ENCODE measurements at places on chromosomes 11 and 22.

DNA sequence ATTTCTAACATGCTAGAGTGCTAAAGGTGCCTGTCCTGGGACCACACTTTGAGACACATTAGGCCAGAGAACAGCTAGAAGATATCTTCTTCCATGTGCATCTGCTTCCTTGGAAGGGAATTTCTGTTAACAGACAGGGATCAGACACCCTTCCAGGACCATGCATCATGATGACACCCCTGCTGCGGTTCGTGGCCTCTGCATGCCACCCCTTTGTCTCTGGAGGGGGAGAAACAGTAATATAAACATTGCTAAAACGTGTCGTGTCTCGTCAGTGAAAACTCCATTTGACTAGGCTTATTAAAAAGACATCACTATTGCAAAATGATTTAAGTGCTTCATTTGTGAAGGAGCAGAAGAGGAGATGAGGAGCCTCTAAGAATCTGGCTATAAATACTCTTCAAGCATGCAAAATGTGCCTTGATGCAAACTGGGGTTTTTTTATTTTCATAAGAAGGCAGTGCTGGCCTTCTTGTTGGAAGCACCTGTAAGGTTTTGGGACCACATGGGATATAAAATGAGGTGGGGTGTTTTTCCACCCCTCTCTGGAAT lies 141.6 kb downstream of the MYO18B start:
- no peak for DNase-seq

DNA sequence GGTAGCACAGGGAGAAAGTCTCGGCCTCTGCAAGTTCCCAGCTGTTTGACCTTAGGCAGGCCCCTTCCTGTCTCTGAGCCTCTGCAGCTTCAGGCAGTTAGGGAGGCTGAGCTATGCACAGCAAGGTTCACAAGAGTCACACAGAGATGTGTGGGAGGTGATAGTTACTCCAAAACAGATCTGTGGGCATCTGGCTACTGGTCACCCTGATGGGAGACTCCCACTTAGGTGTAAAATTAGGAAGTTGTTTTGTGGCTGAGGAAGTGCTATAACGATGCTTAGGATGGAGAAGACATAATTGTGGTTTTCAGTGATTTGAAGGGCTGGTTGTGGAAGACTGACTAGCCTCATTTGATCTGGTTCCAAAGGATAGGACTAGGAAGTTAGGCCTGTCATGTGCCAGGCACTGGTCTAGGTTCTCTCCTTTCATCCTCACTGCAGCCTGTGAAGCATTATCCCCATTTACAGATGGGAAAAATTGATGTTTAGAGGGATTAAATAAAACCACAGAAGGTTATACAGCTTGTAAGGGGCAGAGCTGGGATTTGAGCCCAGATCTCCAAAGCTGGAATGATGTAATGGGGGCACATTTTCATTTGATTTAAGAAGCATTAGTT lies 13.5 kb downstream of the ACO2 start:
- peak; percentile 62 for DNase-seq

- no peak for DNase-seq
These were observed 4.3 kb downstream of the GRK2 start for GRCh38 chr11:67270256-67271204.

GRCh38 chr11:97614606-97615005 lies 1224.8 kb downstream of the JRKL start:
- peak; percentile 56 for DNase-seq

- peak; percentile 45 for DNase-seq
These were observed at the start of gene ASRGL1 for GRCh38 chr11:62337303-62338181. ASRGL1 (plus strand) TSS chr11:62337448; CDS start chr11:62337978, 530 bp downstream.

GRCh38 chr11:8959546-8960166 lies 4.6 kb downstream of the TMEM9B start:
- peak; percentile 80 for DNase-seq

DNA sequence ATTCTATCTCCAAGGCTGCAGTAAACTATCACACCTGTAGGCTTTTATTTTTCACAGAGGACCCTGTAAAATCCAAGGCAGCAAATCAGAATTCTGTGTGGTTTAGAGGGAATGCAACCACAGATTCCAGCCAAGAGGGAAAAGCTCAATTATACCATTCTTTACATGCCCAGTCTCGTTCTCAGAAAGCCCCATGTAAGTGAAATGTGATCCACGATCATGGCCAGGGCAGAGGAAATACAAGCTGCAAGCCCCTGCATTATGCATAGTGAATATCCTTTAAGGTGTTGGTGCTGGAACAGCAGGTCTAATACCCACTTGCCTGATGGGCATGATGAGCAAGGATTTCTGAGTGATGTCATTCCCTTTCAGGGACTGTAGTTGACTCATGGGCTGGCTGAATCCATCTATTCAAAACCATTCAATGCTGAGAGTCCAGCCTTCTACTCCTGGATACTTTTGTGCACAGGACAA lies 198.7 kb upstream of the MTMR2 start:
- DNase-seq: peak; percentile 74

DNA sequence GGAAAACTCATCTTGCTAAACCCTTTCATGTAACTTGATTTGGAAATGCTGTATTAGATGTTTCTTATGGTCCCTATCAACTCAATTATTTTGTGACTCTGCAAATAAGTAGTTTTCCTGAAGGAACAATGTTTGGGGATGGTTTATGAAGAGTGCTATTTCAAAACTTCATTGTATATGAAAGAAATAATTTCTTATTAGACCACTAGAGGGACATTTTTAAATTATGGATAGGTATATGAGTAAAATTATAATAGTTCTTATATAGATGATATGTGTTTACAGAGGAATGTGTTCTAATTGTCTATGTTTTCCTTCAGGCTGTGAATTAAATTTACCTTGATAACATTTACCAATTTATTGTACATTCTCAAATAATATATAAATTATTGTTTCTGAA lies 509.4 kb upstream of the RAG2 start:
- no peak for DNase-seq

GRCh38 chr11:12764187-12764914 lies 90.1 kb downstream of the TEAD1 start:
- DNase-seq: no peak

GRCh38 chr11:11245453-11245852 lies 107.6 kb downstream of the CSNK2A3 start:
- no peak for DNase-seq

DNA sequence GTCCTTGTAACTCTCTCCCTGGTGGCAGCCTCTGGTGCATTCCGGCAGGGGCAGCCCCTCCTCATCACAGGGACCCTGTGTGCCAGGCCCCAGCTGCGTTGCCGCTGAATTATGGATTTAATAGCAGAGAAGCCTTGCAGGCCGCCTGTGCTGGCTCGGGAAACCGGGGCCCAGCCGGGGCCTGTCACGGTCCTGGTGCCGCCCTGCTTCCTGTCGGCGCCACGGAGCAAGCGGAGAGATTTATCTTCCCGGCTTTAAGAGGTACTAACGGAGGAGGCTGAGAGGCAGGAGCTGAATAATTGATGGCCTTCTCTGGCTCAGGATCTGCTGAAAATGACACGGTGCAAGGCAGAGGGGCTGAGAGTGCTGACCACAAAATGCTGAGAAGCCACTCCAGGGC lies 54.0 kb upstream of the CCDC188 start:
- no peak for DNase-seq

- DNase-seq: no peak
These were observed 24.5 kb upstream of the GUCY1A2 start for GRCh38 chr11:107042748-107043147.

- DNase-seq: no peak
These were observed 31.1 kb upstream of the MMP7 start for GRCh38 chr11:102561636-102562035.

- peak; percentile 1 for DNase-seq
These were observed 1079.0 kb upstream of the TENM4 start for GRCh38 chr11:80519596-80520506.

GRCh38 chr11:32118025-32118974 lies 27.4 kb downstream of the RCN1 start:
- DNase-seq: peak; percentile 66

GRCh38 chr11:133509924-133510697 lies 22.2 kb downstream of the OPCML start:
- no peak for DNase-seq

DNA sequence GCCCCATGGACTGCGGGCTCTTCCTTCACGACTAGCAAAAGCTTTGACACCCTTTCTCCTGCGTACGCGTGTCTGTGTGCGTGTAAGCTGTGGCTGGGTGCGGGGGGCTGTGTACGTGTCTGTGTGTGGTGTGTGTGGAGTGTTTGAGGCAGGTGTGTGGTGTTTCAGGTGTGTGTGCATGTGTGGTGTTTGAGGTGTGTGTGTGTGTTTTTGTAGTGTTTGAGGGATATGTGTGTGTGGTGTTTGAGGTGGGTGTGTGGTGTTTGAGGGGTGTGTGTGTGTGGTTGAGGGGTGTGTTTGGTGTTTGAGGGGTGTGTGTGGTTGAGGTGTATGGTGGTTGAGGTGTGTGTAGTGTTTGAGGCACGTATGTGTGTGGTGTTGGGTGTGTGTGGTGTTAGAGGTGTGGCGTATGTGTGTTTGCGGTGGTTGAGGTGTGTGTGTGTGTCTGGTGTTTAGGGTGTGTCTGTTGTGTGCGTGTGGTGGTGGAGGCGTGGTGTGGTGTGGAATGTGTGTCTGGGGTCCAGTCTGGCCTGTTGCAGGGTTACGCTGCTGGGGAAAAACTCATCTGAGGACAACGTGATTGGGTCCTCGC lies 687 bp upstream of the ARSA start:
- DNase-seq: no peak

- DNase-seq: no peak
These were observed 4.0 kb downstream of the SIDT2 start for GRCh38 chr11:117182551-117182935.

- DNase-seq: no peak
These were observed 228.1 kb upstream of the FAT3 start for GRCh38 chr11:91996526-91996925.

DNA sequence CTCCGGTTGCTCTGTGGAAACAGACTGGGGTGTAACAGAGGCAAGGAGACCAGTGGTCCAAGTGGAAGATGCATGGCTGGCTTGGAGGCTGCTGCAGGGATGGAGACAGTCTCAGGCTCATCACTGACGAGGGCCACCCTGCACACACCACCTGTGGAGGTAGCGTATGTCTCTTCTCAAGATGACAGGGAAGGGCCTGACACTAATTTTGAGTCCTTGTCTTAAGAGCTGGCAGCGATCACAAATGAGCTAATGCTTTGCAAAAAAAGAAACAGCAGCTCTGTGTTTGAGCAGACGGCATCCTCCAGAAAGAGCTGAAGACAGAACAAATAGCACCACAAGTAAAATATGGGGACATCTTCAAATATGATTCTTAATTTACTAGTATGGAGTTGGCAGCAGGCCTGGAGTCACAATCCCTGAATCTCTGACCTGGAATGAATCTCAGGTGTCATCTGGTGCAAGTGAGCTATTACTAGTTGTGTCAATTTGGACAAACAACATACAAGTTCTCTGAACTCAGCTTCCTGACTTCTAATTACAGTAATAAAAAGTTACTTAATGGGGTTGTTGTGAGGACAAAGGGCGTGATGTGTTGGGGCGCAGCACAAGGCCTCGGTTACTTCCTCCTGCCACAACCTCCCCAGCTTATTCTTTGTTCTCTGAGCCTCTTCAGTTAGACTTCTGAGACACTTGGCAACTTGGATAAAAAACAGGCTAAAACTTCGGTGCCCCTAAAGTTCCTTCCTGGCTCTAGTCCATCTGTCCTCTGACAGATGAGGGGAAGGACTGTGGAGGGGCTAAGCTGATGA lies 95.2 kb upstream of the BID start:
- DNase-seq: no peak

DNA sequence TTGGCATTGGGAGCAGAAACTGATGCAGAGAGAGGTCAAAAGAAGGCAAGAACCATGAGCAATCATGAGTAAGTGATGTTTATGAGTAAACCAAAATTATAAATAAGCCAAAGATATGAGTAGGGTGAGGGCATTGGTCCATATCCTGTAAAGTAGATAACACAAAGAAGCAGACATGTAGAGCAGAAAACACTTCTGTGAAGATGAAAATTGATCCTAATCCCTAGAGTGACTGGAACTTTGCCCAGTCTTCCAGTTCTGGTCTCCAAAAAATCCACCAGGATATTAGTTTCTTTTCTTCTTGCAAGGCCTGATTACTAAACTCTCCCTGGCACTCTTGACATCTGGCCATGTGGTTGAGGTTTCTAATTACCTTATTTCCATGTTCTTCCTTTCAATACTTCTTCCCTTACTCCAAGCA lies 13.7 kb upstream of the DRD2 start:
- DNase-seq: no peak

DNA sequence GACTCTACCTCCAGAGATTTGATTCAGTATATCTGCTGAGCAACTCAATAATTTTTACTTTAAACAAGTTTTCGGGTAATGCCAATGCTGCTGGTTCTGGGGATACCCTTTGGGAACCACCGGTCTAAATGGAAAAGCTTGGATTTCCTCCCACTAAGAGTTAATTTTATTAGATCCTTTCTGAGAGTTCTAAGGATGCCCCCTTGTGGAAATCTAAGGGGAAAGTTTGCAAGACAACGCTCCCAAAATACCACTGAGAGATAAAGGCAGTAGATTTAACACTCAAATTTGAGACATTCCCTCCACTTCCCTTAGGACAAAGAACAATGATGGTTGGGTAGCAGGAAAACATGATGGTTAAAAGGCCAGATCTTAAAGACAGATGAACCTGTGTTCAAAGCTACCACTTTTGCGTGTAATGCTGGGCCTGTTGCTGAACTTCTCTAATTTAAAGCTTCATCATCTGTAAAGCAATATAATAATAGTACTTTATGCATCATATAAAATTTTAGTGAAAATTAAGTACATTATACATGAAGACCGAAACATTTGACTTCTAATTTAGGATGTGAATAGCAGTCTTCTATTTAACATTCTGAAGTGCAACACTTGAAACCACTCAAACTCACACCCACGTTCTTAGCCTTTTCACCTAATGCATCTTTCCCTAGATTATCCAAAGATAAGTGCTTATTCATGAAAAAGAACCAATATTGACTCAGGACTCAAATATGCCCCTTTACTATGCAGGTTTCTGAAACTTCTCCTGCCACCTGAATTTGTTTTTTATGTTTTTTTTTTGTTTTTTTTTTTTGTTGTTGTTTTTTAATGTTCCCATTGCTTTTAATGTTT lies 110.1 kb upstream of the LUZP2 start:
- peak; percentile 69 for DNase-seq

DNA sequence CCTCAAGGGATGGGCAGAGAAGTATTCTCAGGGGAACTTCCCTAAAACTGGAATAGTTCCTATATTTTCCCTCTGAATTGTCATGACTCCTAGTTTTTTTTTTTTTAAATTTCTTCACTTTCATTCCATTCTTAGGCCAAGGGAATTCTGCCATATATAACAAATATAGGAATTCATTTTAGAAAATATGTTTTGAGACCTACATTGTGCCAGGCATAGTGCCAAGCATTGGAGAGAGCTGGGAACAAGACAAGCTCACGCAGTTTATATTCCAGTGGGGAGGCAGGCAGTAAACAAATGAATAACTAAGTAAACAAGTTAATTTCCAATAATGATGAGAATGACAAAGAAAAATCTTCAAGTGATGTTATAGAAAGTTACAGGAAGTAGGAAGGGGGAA lies 2.6 kb upstream of the NPTXR start:
- DNase-seq: no peak

DNA sequence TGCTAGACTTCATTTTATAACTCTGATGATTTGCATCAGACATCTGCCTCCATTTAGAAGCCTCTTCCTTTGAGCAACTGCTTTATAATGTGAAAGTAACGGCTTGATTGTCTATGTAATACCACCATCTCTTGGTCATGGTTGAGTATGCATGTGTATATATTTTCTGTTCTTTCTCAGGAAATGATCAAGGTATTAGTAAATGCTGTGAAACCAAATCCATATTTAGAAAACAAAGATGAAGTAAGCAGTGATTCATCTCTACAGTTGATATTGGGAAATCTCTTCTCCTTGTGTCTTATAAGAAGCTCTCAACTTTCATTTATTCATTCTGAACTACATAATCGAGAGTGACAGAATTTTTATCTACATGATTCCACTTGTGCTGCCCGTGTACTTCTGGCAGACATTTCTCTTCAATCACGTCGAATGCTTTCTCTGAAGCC lies 104.6 kb upstream of the ANO3 start:
- DNase-seq: peak; percentile 96

All from fibroblast of lung (primary cell).